AG04450 (cell line): ENCODE measurements at places on chromosomes 6 and 20.

DNA sequence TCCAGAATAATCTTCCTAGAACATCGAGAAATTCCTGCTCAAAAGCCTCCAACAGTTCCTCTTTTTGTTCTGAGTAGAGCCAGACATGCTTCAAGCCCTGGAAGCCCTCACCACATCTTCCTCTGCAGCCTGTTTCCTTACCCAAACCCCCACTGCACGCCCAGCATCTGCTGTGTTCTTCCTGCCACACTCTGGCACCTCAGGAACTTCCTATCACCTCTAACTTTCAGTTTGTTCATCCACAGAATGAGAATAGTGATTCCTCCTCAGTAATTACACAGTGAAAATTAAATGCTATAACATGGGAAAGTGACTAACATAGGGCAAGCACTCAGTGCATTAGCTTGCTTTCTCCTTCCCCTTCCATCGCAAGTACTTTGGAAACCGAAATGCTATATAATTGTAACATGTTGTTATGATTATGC is 26.3 kb downstream of the C6orf89 start:
- no peak for DNase-seq

DNA sequence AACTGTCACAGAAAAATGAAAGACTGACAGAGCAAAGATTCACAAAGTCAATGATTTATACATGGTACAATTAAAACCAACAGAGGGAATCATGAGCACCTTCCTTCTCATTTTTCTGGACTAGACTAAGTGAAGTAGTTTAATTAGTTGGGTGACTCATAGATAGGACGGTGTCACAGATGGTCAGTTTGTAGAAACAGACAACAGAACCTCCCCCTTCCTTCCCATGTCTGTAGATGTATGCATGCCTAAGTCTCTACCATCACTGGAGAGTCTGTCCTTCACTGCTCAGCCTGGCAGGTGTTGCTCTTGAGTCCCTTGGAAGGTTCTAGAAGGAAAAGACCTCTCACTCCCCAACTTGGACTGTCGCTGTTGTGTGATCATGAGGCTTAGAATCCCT is 75.4 kb upstream of the EEF1E1 start:
- DNase-seq, result no peak

DNA sequence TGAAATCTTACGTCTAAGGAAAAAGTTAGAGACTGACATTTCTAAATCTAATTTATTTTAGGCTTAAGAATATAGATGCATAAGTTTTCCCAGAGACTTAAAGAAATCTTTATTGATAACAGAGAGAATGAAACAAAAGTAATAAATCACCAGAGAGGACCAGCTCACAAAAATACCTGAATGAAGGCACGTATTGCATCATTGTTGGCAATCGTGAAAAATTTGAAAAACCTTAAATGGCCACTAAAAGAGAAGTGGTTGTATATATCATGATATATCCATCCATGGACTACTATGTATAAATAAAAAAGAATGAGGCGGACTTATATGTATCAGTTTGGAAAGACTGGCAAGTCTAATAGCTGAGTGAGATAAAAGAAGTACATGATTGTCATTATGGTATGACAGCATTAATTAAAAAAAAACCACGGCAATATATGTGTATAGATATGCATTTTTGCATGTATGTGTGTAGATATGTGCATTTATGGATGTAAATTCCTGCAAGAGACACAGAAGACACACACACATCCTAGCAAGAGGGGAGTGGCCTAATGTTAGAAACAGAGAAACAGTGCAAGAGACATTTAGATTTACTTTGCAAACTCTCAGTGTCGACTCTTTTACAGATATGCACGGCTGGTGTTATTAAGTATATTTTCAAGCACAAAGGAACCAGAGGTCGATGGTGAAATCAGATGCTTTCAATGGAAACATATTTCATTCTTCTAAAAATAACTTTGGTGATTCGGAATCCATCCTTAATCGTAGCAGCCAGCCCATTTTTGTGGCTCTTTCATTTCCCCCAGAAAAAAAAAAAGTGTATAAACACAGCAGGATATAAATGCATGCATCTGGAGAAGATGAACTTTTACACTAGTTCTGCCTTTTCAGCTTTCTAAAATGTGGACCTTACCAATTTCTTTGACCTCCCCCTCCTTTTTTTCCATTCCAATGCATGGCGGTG is 156.1 kb upstream of the SALL4 start:
- no peak for DNase-seq

GRCh38 chr6:49264496-49264895 is 198.6 kb downstream of the MMUT start:
- DNase-seq, result no peak

DNA sequence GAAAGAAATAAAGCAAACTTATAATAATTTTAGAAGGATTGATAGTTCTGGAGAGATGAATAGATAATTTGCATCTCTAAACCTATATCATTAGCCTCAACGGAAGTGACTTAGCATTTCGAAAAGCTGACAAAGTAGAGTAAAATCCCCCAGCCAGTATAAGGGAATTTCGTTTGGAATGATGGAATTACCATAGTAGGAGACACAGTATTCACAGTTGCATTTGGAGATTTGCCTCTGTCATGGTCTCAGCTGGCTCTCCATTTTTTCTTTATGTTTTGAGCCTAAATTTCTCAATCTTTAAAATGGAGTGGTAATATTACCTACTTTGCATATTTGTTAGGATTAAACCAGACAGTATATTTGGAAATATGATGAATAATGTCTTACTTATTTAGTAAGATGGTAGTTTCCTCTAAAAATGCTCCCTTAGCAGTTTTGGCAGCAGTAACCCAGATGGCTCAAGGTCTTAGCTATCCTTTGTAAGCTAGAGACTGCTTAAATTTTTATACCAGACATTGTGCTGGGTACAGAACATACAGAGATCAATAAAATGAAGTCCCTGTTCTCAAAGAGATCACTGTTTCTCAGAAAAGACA is 58.2 kb downstream of the SMAP1 start:
- no peak for DNase-seq

GRCh38 chr6:15207923-15208322 is 37.9 kb upstream of the JARID2 start:
- DNase-seq, result no peak

GRCh38 chr20:57570145-57570850 is 9.4 kb downstream of the PCK1 start:
- no peak for DNase-seq

- no peak for DNase-seq
Measured at GRCh38 chr20:25058051-25058846, at the start of gene ACSS1. Gene ACSS1 (minus strand): TSS chr20:25058139. CDS start chr20:25058102, 37 bp downstream.

DNA sequence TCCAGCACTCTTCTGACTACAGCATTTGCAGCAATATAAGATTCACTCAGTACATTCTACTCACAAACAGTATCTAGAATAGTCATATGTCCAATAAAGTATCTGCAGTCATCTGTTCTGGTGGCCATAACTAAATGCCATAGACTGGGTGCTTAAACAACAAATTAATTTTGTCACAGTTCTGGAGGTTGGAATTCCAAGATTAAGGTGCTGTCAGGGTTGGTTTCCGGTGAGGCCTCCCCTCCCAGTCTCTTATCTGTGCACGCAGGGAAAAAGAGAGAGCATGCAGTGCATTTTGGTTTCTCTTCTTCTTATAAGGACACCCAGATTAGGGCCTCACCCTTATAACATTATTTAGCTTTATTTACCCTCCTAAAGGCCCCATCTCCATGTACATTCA is 21.3 kb upstream of the NUS1 start:
- no peak for DNase-seq
